Aorta (tissue), 5 donors: ENCODE measurements at places on chromosomes 2 and 18. TPM values are rescaled to one million over a fixed set of nuclear protein-coding genes. Genes with fewer than 3 reads are reported as not detected.

GRCh38 chr18:49752095-49752457 lies 61.3 kb downstream of the ACAA2 start:
- H3K4me1 ChIP-seq, result no peaks in the 10 kb centered on the region
- H3K36me3 ChIP-seq, result no peaks in the 10 kb centered on the region
- H3K4me3 ChIP-seq, result no peak overlapping the region
- no peaks in the 10 kb centered on the region for H3K27me3 ChIP-seq

The RAD51AP2 gene
- not detected for total RNA-seq

DNA sequence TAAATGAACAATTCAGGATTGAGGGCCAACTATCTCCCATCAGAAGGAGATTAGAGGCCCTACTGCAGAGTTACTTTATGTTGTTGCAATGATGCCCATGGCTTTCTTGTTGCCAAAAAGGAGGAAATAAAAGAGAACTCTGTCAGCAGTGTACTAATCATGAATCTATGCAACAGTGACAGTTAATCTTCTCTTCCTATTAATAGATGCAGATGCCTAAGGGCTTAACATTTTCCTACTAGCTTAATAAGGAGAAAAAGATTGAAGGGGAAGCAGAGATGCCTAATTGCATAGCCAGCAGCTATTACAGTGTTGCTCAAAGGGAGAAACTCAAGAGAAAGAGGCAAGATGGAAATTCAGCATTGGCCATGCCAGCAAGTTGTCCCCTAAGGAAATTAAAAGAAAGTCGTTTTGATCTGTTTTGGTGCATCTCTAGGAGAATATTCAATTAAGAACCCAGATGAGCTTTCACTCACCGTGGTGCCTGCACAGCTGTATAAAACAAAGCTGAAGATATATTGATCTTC lies 107.1 kb upstream of the KCNJ3 start:
- no peak overlapping the region for H3K4me3 ChIP-seq
- no peaks in the 10 kb centered on the region for H3K27me3 ChIP-seq
- H3K36me3 ChIP-seq, result no peaks in the 10 kb centered on the region
- DNase-seq, result no peak

The KCNE4 gene
- 21.5 TPM for total RNA-seq

- no peak for DNase-seq
- H3K36me3 ChIP-seq, result no peaks in the 10 kb centered on the region
- H3K27me3 ChIP-seq, result no peaks in the 10 kb centered on the region
- no peak overlapping the region for H3K4me3 ChIP-seq
These were observed 16.9 kb upstream of the CYBRD1 start for GRCh38 chr2:171505374-171505773.

DNA sequence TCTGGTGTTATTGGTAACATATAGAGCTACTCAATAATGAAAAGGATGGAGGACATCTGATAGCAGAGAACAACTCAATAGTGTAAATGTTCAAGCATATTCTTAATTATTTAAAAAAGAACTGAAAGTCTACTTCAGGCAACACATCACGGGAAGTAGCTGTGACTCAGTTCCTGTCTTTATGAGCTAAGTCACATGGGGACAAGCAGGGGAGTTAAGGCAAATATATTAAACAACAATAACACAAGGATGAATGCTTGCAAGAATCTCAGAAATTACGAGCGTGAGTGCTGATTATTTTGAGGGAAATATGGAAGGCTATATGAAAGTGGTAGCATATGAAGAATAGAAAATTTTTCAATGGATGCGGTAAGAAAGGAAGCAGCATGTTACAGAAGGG lies 4.0 kb upstream of the HNMT start:
- H3K27me3 ChIP-seq, result no peaks in the 10 kb centered on the region
- H3K27ac ChIP-seq, result no peak overlapping the region
- H3K4me3 ChIP-seq, result no peak overlapping the region
- no peak for DNase-seq

The RGPD4 gene
- total RNA-seq, result 0.33 TPM

GRCh38 chr2:240235149-240235803 lies 94.8 kb upstream of the OTOS start:
- DNase-seq, result peak; percentile 59
- H3K4me1 ChIP-seq, result no peaks in the 10 kb centered on the region
- no peak overlapping the region for H3K27ac ChIP-seq
- H3K36me3 ChIP-seq, result no peaks in the 10 kb centered on the region

The IL1RN gene
- total RNA-seq, result 6.0 TPM

DNA sequence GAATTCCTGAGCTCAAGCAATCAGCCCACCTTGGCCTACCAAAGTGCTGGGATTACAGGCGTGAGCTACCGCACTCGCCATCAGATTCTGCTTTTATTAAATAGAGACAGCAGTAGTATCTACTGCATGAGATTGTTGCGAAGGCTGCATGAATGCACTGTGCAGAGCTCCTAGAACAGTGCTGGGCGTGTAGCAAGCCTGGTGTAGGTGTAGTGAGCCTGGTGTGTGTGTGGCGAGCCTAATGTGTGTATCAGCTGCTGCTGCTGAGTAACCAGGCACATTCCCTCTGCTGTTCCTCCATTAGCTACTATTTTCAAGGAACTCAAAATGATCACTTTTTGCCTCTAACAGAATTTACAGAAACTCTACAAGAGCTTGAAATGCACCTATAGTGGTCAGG lies 57.6 kb downstream of the PTPRM start:
- DNase-seq, result no peak
- H3K4me1 ChIP-seq, result peaks cover 5% of the 10 kb centered on the region
- no peak overlapping the region for H3K27ac ChIP-seq
- H3K27me3 ChIP-seq, result no peaks in the 10 kb centered on the region
- H3K36me3 ChIP-seq, result no peaks in the 10 kb centered on the region

GRCh38 chr2:46982351-46983064 lies 66.9 kb upstream of the MCFD2 start:
- DNase-seq, result no peak
- H3K27me3 ChIP-seq, result no peaks in the 10 kb centered on the region
- no peak overlapping the region for H3K27ac ChIP-seq
- no peaks in the 10 kb centered on the region for H3K36me3 ChIP-seq

GRCh38 chr18:3526421-3527354 lies 76.7 kb downstream of the TGIF1 start:
- no peaks in the 10 kb centered on the region for H3K4me1 ChIP-seq
- H3K27me3 ChIP-seq, result no peaks in the 10 kb centered on the region
- no peak overlapping the region for H3K4me3 ChIP-seq
- no peaks in the 10 kb centered on the region for H3K36me3 ChIP-seq
- no peak for DNase-seq

DNA sequence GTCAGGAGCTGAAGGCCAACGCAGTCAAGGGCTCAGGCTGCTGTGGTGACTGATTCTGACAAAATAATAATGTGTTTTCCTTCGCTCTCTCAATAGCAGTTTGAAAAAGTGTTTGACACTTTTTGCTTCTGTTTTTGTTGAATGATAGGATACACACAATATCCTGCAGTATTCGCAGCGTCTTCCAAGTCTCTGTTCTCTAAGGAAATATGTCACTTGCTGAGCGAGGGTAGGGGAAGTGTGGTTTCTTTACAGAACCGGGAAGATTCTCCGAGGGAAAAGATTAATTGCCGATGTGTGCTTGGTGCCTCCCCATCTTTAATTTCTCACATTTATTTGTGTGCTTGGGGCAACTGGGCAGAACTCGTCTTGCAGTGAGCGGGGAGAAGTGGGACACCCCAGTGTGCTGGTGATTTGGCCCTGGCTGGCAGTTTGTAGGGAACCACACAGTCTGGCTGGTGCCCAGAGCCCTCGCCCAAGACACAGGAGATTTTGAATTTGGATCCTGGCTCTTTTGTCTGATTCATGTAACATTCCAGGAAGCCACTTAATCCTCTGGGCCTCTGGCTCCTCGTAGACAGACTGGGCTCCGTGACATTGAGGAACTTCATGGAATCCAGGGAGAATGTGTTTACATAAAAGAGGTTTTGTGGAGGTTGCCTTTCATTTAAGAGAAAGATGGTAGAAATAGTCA lies 169.4 kb downstream of the LDLRAD4 start:
- peaks cover 2% of the 10 kb centered on the region for H3K4me1 ChIP-seq
- no peak overlapping the region for H3K4me3 ChIP-seq
- H3K36me3 ChIP-seq, result no peaks in the 10 kb centered on the region
- no peak for DNase-seq
- H3K27me3 ChIP-seq, result no peaks in the 10 kb centered on the region
- H3K27ac ChIP-seq, result no peak overlapping the region

GRCh38 chr2:165843351-165843750 lies 49.3 kb upstream of the GALNT3 start:
- H3K27me3 ChIP-seq, result no peaks in the 10 kb centered on the region
- no peaks in the 10 kb centered on the region for H3K36me3 ChIP-seq
- H3K4me3 ChIP-seq, result no peak overlapping the region
- H3K27ac ChIP-seq, result no peak overlapping the region

GRCh38 chr2:226477221-226478108 lies 322.2 kb downstream of the IRS1 start:
- H3K36me3 ChIP-seq, result no peaks in the 10 kb centered on the region
- no peaks in the 10 kb centered on the region for H3K27me3 ChIP-seq
- peak overlapping the region; percentile 96 for H3K27ac ChIP-seq
- no peak overlapping the region for H3K4me3 ChIP-seq

DNA sequence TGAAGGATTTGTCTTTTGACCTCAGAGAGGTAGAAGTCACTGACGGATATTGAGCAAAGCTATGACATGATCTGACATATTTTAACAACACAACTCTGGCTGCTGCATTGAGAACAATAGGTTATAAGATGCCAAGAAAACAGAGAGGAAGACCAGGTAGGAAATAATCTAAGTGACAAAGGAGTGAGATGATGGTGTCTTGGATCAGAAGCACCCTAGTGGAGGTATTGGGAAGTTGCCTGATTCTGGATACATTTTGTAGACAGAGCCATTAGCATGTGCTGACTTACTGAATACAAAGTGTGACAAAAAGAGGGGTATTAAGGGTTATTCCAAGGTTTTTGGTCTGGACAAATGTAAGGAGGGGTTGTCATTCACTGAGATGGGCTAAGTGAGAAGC lies 1438.1 kb downstream of the DPP10 start:
- H3K36me3 ChIP-seq, result no peaks in the 10 kb centered on the region
- H3K4me1 ChIP-seq, result no peaks in the 10 kb centered on the region
- no peaks in the 10 kb centered on the region for H3K27me3 ChIP-seq
- no peak overlapping the region for H3K4me3 ChIP-seq
- DNase-seq, result no peak

DNA sequence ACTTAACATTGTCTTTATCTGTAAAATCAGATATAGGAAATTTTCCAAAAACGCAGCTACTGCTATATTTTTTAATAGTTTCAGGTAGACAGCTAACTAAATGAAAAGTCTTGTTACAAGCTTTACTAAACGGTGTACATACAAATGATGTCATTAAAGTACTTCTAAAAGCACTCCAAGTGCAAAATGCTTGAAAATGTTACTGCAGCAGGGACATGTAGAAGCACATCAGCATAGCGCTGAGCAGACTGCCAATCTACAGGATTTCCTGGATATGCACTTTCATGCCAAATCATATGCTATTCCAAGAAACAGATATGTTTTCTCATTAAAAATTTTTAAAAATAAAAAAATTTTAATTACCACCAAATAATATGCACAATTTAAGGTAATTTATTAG lies 61.7 kb downstream of the SMAD2 start:
- H3K27me3 ChIP-seq, result no peaks in the 10 kb centered on the region
- H3K36me3 ChIP-seq, result no peaks in the 10 kb centered on the region
- H3K4me3 ChIP-seq, result no peak overlapping the region

- no peak overlapping the region for H3K4me3 ChIP-seq
- H3K36me3 ChIP-seq, result no peaks in the 10 kb centered on the region
- no peak for DNase-seq
- H3K27ac ChIP-seq, result no peak overlapping the region
- no peaks in the 10 kb centered on the region for H3K4me1 ChIP-seq
- no peaks in the 10 kb centered on the region for H3K27me3 ChIP-seq
These were observed 34.7 kb downstream of the NHEJ1 start for GRCh38 chr2:219125886-219126270.

- no peaks in the 10 kb centered on the region for H3K4me1 ChIP-seq
- H3K4me3 ChIP-seq, result peak overlapping the region; percentile 94
- no peaks in the 10 kb centered on the region for H3K27me3 ChIP-seq
- DNase-seq, result peak; percentile 68
These were observed 1.1 kb downstream of the COBLL1 start for GRCh38 chr2:164840458-164840929.

GRCh38 chr18:13449651-13450050 lies 231.1 kb downstream of the LDLRAD4 start:
- no peak for DNase-seq
- no peak overlapping the region for H3K4me3 ChIP-seq
- H3K27me3 ChIP-seq, result no peaks in the 10 kb centered on the region
- no peaks in the 10 kb centered on the region for H3K4me1 ChIP-seq

DNA sequence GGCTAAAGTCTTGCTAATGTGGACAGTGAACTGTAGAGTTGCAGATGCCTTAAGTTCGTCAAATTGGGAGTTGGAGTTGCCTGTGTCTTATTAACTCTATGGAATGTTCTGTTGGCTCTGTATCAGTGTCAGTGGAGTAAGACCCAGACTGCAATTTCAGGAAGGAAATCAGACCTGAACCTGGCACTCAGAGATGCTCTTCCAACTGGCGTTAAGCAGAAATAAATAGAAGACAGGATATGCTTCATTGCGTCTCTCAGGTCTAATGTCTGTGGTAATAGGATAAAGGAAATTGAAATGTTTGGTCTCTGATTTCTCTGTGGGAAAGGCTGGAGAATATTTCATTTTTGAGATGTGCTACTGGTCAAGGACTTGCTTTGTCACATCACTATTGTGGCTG lies 846.7 kb upstream of the ID2 start:
- H3K4me3 ChIP-seq, result no peak overlapping the region
- H3K4me1 ChIP-seq, result no peaks in the 10 kb centered on the region
- no peak overlapping the region for H3K27ac ChIP-seq
- H3K36me3 ChIP-seq, result no peaks in the 10 kb centered on the region
- no peak for DNase-seq
